ENCODE measurements at places on chromosomes 2 and 18.

- DNase-seq, result no peak
Measured at GRCh38 chr2:174800436-174801205, 36.3 kb upstream of the CHRNA1 start.

DNA sequence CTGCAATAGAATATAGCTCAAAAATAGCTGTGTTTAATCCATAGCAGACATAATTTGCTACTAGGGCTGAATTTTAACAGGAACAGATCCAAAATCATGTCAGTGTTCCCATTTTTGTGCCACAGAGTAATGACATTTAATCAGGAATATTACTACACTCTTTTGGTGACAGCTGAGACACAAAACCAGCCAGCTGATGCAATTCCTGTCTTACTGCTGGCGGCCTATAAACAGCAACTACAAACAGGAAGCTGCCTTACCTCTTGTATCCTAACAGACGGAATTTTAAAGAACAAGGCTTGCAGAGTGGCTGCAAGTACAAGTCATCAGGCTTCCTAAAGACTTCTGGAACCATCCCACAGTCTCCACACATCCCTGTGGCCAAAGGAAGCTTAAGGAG, 218.1 kb downstream of the ZNF521 start:
- no peak for DNase-seq

GRCh38 chr2:28974252-28974651, 6.8 kb upstream of the TOGARAM2 start:
- DNase-seq, result no peak

GRCh38 chr2:158923180-158923594, 45.3 kb upstream of the TANC1 start:
- DNase-seq, result no peak
